H7 (cell line): ENCODE measurements at places on chromosomes 16 and 17.

- DNase-seq = no peak
Observed at GRCh38 chr17:9676820-9677310, 31.5 kb downstream of the USP43 start.

DNA sequence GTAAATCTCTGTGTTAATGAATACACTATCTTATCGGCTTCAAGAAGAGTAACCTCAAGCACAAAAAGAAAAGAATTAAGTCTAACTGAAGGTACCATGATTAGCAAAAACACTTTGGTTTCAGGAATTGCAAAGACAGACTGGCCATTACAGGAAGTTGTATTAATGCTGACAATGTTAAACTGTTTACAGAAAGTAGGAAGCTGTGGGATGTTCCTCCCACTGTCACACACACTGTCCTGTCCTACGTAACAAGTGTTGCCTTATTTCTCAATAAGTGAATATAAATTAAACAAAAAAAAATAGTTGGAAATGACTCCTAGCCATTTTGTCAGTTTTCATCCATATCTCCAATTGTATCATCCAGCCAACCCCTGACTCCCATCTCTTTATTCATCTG lies 8.6 kb downstream of the GNA13 start:
- no peak for DNase-seq

DNA sequence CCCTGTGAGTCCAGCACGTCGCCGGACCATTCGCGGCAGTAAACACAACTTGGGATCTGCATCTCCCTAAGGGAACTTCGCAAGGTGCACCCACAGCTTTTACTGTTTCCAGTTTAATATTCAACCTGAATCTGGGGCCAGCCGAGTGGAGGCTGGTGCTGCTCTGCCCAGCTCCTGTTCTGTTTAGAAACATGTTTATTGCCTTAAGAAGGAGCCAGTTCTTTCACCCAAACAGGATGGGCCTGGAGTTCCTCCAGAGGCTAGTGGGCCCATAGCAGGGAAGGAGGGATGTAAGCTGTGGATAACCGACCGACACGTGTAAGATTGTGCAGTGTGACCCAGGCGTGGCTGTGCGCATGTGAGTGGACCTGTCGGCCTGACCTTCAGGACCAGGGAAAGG lies 17.4 kb downstream of the TBC1D24 start:
- DNase-seq = no peak

DNA sequence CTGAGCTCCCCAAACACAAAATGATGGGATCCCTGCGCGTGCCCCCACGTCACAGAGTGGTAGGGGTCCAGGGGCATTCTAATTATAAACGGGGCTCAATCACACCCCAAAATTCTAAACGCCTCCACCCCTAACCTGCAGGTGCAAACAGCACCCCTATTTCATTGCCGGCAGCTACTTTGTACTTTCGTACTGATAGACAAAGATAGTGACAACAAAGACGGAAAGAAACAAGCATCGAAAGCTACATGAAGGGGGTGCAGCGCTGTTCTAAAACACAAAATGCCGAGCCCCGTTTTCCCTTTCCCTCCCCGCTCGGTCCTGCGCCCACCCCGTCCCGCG lies 13.9 kb downstream of the MIS12 start:
- DNase-seq = no peak

GRCh38 chr17:9472094-9472493 lies 103.5 kb downstream of the STX8 start:
- no peak for DNase-seq

GRCh38 chr16:26985100-26986065 lies 81.3 kb upstream of the C16orf82 start:
- DNase-seq = peak; percentile 27

DNA sequence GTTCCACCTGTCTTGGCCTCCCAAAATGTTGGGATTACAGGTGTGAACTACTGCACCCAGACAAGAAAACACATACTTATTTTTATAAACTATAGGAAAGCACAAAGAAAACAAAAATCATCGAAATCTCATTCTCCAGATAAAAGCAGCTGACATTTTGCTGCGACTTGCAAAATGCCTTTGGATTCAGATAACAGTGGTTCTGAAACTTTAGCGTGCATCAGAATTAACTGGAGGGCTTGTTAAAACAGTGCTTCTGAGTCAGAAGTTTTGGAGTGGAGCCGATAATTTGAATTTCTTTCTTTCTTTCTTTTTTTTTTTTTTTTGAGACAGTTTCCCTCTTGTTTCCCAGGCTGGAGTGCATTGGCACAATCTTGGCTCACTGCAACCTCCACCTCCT lies 17.7 kb upstream of the GJD3 start:
- no peak for DNase-seq

GRCh38 chr17:63433746-63434591 lies 12.1 kb downstream of the CYB561 start:
- DNase-seq = no peak

DNA sequence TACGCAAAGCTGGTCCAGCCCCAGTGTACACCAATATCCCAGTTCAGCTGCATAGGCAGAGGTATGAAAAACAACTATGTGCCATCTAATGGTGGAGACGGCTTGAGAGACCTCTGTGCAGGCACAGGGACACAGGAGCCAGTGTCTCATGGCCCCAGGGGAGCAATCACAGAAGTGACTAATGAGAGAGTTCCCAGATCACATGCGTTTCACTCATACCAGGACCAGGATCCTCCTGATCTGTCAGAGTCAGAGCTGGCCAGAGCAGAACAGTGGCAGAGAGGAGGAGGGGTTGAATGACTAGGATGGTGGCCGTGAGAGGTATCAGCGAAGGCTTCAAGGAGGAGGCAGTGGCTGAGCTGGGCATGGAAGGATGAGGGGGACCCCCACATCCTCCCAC lies 41.1 kb downstream of the TMEM132E start:
- DNase-seq = no peak

DNA sequence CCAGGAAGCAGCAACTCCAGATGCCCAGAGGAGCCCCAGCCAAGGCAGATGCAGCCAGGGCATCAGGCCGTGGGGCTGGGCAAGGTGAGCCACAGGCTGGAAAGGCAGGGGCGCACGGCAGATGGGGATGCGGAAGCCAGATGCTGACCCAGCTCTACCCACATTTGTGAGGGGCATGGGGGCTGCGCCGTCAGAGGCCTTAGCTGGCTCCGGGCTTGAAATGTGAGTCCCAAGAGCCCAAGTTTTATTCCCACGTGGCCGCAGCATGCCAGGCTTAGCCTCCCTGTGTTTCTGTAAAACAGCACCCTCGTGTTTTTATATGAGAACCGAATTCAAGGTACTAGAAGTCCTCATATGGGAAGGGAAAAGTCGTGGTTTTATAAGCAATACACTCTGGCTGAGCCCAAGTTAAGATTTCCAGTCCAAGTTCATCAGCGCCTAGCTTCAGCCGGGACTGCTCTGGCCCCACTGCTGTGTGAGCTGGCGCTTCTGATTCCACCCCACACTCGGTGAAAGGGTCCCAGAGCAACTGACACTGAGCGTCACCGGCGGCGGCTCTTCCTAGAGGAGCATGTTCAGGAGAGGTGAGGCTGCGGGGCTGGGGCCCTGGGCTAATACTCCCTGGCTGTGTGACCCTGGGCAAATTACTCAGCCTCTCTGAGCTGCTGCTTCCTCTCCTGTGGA lies 6.7 kb upstream of the C16orf95 start:
- no peak for DNase-seq

GRCh38 chr16:12611916-12612597 lies 191.6 kb downstream of the CPPED1 start:
- no peak for DNase-seq

- DNase-seq = peak; percentile 41
Observed at GRCh38 chr17:42548993-42549755, 3.5 kb upstream of the HSD17B1 start.

- DNase-seq = peak; percentile 66
Observed at GRCh38 chr17:82267575-82268379, 5.7 kb downstream of the CSNK1D start.

DNA sequence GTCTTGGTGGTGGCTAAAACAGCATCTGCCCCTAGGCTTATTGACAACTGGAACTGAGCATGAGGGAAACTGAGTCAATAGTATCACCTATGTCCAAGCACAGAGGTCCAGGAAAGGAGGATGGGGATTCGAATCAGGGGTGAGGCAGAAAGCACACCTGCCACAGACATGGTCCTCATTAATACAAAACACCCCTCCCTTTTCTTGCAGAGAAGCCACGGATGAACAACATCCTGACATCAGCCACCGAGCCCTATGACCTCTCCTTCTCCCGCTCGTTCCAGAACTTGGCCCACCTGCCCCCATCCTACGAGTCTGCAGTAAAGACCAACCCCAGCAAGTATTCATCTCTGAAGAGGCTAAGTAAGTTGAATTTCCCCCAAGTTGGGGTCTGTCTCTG lies 42.7 kb upstream of the DNAH9 start:
- no peak for DNase-seq

DNA sequence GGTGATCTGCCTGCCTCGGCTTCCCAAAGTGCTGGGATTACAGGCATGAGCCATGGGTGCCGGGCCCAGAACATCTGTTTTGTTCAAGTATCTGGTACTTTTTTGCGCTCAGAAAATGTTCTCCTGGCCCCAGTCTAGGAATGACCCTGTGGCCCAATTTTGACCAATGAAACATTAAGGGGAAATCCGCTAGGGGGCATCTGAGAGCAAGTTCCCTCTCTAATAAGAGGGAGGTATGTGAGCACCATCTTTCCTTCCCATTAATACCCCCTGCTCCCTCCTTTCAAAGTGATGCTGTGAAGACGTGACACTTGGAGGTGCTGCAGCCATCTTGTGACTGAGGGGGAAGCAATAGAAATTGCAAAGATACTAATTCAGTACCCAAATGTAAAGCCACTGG lies 16.5 kb upstream of the CLEC3A start:
- DNase-seq = peak; percentile 56

DNA sequence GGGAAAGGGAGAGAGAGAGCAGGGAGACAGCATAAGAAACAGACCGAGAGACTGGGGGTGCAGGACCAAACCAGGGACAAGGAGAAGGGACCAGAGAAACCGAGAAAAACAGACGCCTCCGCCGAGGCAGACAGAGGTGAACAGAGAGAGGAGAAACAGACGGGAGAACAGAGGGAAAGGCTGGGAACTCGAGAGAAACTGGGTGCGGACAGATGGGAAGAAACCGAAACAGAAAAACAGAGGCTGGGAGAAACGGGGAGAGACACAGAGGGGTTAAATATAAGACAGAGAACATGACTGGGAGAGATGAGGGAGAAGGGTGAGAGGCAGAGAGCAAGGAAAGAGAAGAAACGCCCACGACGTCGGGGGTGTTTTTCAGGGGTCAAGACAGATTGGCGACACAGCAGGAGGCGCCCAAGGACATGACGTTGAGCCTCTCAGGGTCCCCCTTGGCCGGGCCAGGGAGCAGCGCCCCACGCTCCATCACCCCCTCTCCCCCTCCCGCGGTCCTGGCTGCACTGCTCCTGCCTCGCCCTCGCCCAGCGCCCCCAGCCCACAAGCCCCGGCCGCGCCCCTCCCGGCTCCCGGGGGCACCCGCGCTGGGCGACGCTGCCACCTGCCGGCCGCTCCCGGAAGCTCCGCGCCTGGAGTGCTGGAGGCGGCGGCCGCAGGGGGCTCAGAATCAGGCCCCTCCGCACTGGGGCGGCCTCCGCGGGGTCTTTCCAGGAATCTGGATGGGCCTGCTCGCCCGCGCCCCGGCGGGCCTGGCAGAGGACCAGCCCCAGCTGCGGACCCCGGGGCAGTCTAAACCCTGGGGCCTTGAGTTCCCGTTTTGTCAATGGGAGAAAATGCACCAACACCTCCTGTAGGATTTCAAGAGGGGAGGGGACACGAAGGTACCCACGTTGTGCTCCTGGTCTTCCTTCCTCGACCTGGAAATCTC lies 1.3 kb upstream of the TMEM92 start:
- peak; percentile 98 for DNase-seq

GRCh38 chr16:30901201-30902028 lies 5.0 kb downstream of the CTF1 start:
- DNase-seq = peak; percentile 7

- DNase-seq = no peak
Observed at GRCh38 chr16:86405319-86405718, 105.0 kb upstream of the FOXF1 start.

DNA sequence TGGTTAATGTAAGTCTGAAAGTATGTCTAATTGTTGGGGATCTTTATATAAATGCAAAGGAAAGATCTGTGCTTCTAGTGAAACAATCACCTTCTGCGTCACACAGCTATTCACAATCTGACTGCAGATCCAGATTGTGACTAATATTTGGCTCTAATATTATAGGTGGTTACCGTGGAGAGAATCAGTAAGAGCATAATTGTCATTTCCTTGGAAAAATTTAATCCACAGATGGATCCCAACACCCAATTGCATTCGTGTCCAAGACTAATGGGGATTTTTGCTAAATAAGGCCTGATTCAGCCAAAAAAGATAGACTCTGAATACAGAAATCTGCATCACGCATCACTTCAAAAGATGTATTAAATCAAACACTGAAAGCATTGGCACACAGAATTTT lies 2.7 kb upstream of the KCNJ2 start:
- no peak for DNase-seq

DNA sequence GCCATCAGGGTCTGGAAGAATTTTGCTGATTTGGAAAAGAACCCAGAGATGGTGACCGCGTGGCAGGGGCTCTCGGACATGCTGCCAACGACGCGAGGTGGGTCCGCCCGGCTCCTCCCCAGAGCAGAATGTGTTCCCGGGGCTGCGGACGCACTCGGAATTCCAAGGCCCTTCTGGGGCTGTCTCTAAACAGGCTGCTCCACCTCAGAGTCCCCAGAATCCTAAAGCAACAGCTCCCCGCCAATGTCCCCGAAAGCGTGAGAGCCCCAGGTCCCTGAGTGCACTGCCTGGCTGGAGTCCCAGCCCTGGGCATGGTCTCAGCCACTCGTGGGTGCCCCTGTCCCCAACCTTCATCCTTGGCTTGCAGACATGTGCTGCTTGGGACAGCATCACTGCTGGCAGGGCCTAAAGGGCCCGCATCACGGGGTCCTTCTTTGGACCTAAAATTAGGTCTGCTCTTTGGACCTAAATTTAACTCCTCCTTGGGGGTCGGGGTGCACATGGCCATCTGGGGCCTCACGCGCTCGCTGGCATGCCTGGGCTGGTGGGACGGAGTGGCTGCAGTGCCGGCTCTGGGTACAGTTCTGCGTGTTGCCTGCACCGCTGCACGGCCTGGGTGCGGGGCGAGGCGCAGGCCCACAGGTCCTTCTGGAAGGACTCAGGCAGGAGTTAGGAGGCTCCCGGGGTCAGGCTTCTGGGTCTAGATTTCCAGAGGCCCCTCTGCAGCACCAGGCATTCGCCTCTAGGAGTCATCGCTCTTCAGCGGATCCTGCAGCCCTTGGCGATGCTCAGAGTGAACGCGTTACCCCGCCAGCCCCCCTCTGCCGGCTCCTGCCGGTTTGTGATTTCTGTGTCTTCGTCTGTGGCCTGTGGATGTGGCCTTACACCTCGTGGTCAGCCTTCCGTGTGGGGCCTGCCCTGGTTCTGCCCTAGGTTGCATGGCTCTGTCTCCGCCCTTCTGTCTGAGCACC lies 41.9 kb upstream of the CHMP6 start:
- DNase-seq = peak; percentile 84
